ENCODE measurements at places on chromosomes 5 and 9.

DNA sequence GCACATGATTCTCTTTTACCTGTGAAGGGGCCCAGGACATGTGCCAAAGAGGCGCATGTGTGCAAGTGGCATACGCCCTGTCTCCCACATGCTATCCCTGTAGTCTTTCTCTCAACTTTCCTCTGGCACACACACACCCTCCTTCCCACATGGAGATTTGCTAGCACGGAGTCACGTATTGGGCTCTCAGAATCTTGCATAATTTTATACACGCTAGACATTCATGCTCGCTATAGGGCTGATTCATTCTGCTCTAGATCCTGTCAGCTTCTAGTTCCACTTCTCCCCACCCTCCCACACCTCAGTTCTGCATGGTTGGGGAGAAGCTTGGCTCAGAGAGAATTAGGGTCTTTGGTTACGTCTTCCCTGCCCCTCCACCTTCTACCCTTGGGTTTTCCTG lies 72.8 kb downstream of the CD180 start:
- DNase-seq, result no peak

GRCh38 chr9:71145179-71145578 lies 23.8 kb upstream of the TRPM3 start:
- no peak for DNase-seq

- no peak for DNase-seq
These were observed 5.6 kb downstream of the FER start for GRCh38 chr5:108753331-108753730.

DNA sequence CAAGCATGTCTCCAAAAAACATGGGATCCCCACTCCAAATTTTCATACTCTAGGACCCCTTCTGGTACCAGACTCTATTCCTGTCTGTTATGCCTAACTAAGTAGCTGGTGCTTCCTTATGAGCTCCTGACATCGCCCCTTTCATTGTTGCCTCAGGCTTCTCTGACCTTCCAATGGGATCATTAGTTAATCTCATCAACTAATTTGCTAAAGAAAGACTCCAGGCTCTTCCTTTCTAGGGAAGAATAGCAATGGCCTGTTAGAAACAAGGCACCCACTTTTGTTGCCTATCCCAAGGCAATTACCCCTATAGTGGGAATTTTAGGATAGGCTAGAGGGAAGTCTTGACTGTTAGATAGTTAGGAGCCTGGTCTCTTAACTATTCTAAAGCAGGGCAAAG lies 369.5 kb downstream of the MLLT3 start:
- no peak for DNase-seq

All from CD4-positive, alpha-beta T cell treated with Interleukin-2 at 100 ng/mL for 4 hours (primary cell).